Aorta (tissue), 5 donors: ENCODE measurements at places on chromosomes 12 and 14. TPM values are rescaled to one million over a fixed set of nuclear protein-coding genes. Genes with fewer than 3 reads are reported as not detected.

DNA sequence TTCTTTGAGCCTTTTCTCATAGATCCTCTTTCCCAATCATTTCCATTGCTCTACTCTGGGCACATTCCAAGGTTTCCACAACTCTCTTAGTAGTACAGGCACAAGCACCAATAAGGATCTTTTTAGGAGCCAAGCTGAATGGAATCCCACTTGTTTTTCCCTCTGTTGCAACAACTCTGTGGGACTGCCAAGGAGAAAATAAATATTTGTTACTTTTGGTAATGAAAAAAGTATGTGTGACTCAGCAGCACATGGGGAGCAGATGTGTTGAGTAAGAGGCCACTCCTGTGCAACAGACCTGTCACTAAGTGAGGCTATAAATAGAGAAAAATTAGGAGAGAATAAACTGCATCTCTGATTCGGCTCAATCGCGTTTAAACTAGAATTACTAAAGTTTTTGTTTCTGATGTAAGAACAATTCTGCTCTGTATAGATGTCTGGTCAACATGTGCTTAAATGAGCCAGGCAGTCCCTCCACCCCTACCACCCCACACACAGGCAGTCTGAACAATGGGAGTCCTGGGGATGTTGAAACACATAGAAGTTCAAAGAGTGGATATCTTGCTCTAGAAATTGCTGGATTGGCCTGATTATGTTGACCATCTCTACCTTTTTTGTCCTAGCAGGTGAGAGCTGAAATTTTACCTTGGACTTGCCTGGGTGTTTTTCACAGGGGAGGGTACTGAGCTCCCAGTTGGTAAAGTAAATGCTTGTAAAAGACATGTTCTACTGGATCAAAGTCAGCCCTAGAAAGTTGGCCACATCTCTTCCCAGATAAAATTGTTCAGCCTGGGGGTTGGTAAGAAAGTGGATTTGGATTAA is 244.3 kb upstream of the NOVA1 start:
- DNase-seq = no peak

- DNase-seq = no peak
Measured at GRCh38 chr12:131468206-131468605, 242.7 kb upstream of the SFSWAP start.

DNA sequence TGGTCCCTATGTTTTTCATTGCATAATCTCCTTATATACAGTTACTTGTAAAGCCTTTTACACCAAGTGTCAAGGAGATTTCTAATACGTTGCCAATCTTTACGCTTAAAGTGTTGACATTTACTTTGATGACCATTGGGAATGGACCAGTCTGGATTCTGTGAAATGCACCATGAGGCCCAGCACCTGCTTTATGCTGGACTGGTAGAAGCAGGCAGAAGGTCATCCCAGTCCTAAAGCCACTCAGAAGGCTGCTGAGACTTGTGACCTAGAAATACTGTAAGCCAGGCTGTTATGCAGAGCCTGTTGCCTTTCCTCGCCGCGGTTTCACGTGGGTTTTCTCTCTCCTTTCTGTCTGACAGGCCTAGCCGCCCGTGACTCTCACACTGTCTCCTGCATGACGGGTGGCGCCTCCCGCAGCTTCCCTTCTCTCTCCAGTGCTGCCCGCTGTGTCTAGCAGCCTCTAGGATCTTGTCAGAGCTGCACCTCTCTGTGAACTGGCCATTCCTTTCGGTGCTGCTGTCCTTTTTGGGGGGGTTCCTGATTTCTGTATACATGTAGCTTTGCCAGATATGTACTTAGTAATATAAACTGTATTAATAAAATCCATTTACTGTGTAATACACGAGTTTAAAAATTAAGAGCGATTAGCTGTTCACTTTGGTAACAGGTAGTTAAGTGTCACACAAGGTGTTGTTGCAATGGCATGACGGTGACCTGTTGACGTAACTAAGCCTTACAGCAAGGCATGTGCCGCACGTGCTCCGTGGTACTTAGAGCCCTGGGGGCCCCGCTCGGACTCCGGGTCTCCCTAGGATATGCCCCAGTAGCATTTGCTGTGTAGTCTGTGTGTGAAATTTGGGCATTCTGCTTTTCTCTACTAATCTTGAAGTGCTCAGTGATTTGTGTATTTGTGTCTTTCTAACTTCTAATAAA is 29.7 kb downstream of the XRCC3 start:
- peak; percentile 24 for DNase-seq

Gene KRT8
- 34.5 TPM for total RNA-seq

DNA sequence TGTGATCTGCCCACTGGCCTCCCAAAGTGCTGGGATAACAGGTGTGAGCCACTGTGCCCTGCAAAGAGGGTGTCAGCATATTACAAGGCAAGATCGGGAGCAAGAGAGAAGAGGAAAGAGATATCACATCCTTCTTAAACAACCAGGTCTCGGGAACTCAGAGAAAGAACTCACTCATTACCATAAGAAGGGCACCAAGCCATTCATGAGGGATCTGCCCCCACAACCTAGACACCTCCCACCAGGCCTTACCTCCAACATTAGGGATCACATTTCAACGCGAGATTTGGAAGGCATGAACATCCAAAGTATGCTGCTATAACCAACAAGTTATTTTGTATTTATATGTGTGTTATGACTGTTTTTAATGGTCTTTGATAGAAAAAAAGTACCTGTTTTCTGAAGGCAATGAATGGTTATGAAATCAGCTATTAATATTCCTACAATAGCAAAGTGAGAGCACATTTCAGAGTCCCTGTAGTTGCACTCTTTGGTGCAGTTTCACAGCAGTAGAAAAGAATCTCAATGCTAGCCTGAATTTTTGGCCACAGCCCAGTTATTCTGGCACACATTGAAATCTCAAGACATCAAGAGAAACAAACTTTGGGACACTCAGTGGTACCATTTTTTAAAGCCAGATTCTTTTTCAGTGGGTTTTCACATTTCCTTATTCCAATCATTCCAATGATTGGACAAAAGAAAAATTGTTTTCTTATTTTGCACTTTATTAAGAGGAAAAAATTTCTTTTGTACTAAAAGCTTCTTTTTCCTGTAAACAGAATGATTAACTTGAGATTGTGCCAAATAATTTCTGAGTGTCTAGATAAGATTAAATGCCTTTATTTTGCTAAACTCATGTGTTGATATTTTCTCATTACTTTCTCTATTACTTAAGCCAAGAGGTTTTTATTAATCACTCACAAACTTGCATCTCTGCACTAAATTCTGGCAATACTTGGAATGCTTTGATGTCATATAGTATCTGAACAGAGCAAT is 582.6 kb upstream of the ATP2B1 start:
- DNase-seq = no peak

Gene DTX1
- total RNA-seq = 4.2 TPM

GRCh38 chr12:64392221-64392620 is 1.7 kb upstream of the C12orf56 start:
- no peak for DNase-seq

- DNase-seq = no peak
Measured at GRCh38 chr14:94544726-94545125, 16.5 kb upstream of the SERPINA4 start.

- no peak for DNase-seq
Measured at GRCh38 chr12:75528692-75529091, 17.3 kb upstream of the KRR1 start.
